ENCODE measurements at places on chromosomes 4 and X.

GRCh38 chr4:7587433-7588405 is 153.0 kb upstream of the PSAPL1 start:
- no peak for DNase-seq

GRCh38 chr4:34851411-34851810 is 1392.9 kb downstream of the ARAP2 start:
- DNase-seq: peak; percentile 4

GRCh38 chr4:85408301-85408700 is 66.6 kb upstream of the ARHGAP24 start:
- DNase-seq: no peak

GRCh38 chr4:128955751-128956150 is 137.6 kb downstream of the SCLT1 start:
- DNase-seq: no peak

- no peak for DNase-seq
Observed at GRCh38 chrX:130841776-130842175, 61.2 kb downstream of the ENOX2 start.

- no peak for DNase-seq
Observed at GRCh38 chr4:39714166-39714565, 16.2 kb downstream of the UBE2K start.

- no peak for DNase-seq
Observed at GRCh38 chr4:43458293-43458692, 565.8 kb downstream of the GRXCR1 start.

- peak; percentile 54 for DNase-seq
Observed at GRCh38 chr4:138576684-138577083, 334.5 kb upstream of the SLC7A11 start.

GRCh38 chrX:124249345-124249744 is 83.1 kb upstream of the TEX13D start:
- DNase-seq: no peak

DNA sequence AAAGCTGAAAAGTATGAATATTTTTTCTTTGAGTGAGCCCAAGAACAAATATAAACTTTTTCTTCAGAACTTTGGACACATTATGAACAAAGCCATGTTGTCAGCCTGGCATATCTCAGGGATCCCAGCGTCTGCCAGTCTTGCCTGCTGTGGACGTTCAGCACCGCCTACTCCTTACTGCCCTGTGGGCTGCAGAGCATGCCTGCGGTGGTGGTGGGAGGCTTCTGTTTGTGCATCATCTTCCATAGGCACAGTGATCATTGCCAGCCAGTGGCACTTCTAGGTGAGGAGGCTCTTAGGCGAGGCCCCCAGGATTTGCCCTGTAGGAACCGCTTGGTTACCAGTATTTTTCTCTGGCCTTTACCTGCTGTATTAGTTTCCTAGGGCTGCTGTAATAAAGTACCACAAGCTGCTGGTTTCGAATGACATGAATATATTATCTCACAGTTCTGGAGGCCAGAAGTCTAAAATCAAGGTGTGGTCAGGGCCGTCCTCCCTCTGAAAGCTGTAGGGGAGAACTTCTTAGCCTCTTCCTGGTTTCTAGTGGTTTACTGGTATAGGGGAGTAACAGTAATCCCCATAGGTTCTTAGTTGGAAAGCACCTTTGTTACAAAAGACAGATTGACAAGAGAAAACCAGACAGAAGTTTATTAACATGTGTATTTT is 15.4 kb downstream of the ANXA3 start:
- DNase-seq: no peak

GRCh38 chr4:174213731-174214100 is 69.8 kb downstream of the FBXO8 start:
- DNase-seq: peak; percentile 42

DNA sequence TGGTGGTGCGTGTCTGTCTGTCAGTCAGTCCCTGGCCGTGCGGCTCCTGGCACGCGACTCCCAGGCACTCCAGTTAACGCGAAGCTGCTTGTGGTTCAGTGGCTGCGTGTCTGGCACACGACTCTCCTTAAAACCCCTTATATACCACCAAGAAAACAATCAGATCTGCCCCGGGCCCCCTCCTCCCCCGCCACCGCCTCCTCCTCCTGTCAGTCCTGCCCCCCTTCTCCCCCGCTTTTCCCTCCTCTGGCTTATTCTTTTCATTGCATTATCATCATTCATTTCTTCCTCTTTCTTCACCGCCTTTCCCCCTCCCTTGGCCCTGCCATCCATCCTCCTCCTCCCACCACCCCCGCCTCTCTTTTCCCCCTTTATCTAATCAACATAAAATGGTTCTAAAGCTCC is at the start of gene NEUROG2:
TSS of gene NEUROG2 (minus strand) at position 115 of the 405 bp plus-strand sequence. CDS start 705 bp downstream, outside the sequence.
- DNase-seq: no peak

DNA sequence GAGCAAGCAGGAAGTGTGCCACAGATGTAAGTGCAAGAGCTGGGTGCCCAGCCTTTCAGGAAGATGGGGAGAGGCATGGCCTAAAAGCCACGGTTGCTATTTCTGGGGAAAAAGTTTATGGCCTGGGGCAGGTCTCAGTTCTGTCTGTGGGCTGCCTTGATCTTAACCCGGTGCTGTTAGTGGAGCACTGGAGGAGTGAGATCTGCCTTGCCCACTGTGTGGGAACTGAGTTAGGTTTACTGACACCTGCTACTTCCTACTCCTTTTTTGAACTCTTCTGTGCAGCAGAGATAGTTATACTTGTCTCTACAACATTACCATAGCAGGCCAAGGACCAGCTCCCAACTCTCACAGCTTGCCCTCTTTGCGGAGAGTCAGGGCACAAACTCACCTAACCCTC is 76.5 kb downstream of the ITM2A start:
- no peak for DNase-seq
